ENCODE measurements at places on chromosomes 6 and 20.
A peak's percentile ranks its signal among the peaks of the same experiment; 100 is the strongest.

DNA sequence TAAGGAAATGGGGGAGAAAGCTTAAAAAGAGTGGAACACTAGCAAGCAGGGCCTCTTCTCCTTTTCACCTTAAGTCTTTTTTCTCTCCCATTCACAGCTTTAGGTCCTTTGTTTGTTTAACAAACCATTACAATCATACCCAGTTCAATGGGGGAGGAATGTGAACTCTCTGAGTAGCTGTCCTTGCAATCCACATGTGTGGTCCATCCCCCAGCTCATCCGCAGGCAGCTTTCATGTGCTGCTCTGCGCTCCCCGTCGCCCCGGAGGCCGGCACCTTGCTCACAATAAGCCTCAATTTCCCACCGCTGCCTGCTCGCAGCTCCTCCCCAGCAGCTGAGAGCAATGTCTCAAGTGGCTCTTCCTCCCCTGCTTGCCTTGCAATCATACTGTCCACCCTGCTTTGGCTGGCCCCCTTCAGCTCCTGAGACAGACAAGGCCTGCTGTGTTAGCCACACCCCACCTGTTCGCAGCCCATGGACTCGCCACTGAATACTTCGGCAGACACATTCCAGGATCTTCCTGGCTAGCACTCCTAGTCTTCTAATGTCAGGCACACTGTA, 49.1 kb downstream of the PLAGL1 start:
- DNase-seq, result no peak

GRCh38 chr20:44437497-44437896, 38.2 kb upstream of the TTPAL start:
- no peak for DNase-seq

GRCh38 chr6:37344308-37344707, 9.5 kb upstream of the RNF8 start:
- DNase-seq, result no peak

DNA sequence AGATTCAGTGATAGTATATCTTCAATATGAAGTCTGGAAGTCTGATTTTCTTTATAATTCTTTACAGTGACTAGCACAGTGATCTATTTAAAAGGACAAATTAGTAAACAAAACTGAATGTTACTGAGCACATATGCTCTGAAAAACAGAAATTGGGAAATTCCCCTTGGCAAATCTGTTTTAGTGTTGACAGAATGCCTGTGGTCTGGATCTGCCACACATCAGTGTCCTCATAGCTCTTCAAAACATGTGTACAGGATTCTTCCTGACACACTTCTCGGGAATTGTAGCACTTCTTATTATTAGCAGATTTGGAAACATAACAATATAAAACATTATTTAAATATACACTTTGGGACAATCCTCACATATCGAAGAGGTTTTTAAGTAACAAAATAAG, 354.3 kb downstream of the COL12A1 start:
- DNase-seq, result no peak

DNA sequence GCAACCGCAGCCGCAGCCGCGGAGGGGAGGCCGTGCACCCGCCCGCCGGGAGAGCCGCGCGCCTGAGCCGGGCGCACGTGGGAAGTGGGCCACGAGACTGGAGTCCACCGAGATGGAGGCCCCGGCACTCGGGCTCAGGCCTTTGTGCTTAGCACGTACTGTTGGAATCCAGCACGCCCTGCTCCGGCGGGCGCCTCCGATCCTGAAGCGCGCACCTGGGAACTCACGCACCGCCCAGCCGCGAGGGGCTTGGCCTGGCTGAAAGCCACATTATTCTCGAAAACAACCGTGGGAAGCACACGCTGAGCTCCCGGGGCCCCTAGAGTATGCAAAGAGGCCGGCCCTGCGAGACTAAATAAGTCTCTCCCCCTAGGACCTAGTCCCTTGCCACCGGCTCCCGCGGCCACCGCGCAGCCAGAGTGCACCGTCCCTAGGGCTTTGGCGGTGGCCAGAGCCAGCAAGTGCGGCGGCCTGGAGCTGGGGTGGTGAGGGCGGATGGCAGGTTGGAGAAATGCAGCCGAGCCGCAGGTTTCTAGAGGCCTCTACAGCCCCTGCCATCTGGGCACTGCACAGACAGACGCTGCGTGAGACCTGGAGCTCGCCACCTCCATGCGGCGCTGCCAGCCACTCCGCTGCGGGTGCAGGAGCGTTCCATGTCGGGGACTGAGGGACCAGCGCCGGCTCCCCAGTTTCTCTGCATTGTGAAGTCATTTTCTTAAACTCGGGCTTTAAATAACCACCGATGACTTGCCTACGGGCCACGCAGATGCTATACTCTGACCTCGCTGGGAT, 42.0 kb upstream of the LY86 start:
- no peak for DNase-seq

GRCh38 chr6:34816635-34817301, 24.9 kb downstream of the BLTP3A start:
- no peak for DNase-seq

- no peak for DNase-seq
Observed at GRCh38 chr6:68826501-68826900, 191.4 kb downstream of the ADGRB3 start.

DNA sequence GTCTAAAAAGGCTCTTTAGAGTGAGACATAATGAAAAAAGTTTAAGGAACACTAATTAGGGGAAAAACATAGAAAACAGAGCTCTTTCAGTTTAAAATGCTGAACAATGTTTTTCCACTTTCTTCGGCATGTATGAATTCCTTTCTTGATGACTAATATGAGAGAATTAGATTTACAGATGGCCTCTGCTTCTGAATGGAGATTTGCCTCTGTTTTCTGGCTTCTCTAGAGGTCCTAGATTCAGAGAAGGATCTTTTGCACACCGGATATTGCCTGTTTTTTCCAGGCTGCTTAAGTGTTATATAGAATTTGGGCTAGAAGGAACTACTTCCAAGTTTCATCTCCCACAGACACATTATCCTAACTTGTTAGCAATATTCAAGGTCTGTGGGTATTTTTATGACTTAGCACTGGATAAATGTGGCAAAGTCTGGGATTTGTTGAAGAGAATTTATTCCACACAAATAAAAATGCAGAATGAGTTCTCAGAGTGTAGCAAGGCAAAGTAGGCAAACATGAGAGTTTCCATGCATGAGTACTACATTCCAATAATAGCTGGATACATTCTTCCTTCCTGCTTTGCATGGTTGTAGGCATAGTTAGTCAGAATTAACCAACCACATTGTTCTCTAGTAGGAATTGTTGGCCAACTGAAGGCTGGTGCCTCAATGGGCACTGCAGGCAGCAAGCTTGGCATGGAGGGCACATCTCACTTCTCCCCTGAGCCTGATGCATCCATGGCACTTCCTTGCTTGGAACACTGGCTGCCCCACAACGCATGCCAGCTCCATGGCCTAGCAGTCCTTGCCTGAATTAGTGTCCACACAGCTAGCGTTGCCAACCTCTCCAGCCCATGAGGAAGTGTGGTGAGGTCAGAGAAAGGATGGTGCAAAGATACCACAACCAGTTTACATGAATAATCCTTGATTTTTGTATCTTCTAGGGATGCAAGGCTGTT, 224.2 kb downstream of the CLIC5 start:
- peak; percentile 61 for DNase-seq

GRCh38 chr6:47144306-47144705, 102.2 kb upstream of the ADGRF1 start:
- no peak for DNase-seq

GRCh38 chr20:23293689-23294088, 56.9 kb upstream of the NXT1 start:
- no peak for DNase-seq

DNA sequence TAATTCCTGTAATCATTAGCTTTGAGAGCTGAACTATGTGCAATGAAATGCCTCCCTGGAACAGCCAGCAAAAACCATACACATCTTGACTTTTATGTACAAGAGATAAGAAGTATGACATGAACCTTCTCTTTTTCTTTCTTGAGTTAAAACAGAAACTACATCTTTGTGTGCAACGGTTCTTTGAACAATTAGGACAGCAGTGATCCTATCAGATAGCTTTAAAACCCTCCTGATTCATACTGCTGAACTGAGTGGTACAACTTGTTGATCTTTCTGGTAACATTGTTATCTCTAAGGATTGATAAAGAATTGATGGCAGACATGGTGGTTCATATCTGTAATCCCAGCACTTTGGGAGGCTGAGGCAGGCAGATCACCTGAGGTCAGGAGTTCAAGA, 43.4 kb downstream of the TRAF3IP2 start:
- no peak for DNase-seq

DNA sequence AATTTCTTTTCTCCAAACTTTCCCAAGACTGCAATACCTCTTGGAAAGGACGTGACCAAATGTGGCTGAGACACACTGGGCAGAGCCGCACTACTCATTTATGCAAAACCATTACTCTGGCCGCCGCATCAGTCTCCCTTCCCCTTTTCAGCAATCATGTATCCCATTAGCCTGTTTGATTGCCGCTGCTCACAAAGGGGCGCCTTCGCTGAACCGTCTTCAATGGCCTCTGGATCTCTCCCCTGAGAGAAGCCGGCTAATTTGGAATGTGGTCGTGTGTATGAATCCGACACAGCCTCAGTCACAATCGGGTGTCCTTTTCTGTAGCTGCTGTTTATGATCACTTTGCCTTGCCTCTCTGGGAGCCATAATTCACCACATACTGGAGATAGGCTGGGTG, 361.1 kb downstream of the ZFAND3 start:
- no peak for DNase-seq

DNA sequence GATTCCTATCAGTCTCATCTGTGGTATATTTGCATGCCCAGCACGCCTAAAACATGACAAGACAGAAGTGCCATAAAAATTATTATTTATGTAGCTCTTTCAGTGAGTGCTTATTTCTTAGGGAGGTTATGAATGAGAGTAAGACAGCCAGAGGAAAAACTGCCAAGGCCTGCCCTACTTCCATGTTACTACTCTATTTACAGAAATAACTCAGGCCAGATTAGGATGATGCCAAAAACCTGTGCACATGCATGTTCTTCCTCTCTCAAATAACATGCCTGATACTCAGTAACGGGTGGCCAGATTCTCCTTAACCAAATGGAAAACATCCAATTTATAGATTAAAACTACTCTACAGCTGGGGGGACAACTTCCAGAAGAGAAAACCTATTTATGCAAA, 45.7 kb downstream of the ILRUN start:
- no peak for DNase-seq

DNA sequence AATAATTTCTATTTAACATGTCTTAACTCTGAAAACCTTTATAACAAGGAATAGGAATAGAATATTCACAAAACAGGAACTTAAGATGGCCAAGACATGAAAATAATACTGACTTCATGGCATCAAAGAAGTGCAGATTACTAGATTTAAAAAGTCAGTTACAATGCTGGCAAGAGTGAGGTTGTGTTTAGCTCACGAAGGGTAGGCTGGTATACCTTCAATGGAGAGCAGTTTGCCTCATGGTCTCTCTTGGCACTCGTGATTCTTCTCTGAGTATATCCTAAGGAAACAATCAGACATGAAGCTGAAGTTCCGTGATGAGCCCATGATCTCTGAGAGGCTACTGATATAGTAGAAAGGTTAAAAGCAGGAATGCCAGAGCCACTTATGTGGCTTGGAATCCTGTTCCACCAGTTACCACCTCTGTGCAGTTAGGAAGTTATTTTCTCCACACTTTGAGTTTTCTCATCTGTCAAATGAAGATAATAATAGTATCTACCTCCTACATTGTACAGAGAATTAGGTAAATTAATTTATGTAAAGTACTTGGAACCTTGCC, 7.2 kb downstream of the NCOA7 start:
- no peak for DNase-seq

- DNase-seq, result no peak
Observed at GRCh38 chr20:3696200-3696599, 14.4 kb upstream of the ADAM33 start.

GRCh38 chr6:151313066-151313491, 73.3 kb downstream of the AKAP12 start:
- no peak for DNase-seq

DNA sequence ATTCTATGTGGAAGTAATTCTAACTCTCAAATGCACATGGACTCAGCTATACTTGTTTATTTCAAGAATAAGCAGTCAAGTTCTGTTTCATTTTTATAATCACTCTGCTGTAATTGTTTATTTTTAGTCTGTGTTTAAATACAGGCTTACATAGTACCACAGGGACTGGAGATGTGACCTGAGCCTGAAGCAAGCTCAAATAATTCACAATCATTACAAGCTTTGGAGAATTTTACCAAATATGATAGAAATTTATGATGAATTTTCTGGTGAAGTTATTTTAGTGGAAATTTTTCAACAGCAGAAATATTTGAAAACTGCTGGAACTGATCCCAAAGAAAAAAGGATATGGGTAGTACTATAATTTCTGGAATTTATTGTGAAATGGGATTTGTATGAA, 41.6 kb upstream of the DSE start:
- no peak for DNase-seq

DNA sequence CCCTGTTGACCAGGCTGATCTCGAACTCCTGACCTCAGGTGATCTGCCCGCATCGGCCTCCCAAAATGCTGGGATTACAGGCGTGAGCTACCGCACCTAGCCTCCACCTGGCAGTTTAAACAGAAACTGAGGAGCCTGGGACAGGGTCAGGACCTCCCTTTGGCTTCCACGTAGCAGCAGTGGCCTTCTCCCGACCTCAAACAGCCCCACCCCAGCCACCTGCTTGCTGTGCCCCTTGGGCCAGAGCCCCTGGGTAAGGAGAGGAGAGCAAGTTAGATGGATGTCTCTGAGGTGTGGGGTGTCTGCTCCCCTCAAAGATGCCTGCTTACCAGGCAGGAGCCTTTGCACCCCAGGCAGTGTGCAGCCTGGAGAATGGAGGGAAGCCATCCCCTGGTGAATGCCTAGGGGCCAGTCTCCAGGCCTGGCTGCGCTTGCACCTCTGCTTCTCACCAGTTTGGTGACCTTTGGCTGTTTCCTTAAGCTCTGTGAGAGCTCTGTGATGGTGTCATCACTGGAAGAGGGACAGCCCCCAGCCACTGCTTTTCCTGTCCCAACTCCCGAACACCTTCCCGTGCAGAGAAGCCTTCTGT, 42.1 kb upstream of the MDFI start:
- DNase-seq, result no peak

GRCh38 chr20:53866794-53867740, 203.3 kb downstream of the BCAS1 start:
- no peak for DNase-seq

- DNase-seq, result no peak
Observed at GRCh38 chr6:115706324-115706723, 354.4 kb downstream of the FRK start.
